Fibroblast of the aortic adventitia (primary cell): ENCODE measurements at places on chromosomes 2 and 18.

DNA sequence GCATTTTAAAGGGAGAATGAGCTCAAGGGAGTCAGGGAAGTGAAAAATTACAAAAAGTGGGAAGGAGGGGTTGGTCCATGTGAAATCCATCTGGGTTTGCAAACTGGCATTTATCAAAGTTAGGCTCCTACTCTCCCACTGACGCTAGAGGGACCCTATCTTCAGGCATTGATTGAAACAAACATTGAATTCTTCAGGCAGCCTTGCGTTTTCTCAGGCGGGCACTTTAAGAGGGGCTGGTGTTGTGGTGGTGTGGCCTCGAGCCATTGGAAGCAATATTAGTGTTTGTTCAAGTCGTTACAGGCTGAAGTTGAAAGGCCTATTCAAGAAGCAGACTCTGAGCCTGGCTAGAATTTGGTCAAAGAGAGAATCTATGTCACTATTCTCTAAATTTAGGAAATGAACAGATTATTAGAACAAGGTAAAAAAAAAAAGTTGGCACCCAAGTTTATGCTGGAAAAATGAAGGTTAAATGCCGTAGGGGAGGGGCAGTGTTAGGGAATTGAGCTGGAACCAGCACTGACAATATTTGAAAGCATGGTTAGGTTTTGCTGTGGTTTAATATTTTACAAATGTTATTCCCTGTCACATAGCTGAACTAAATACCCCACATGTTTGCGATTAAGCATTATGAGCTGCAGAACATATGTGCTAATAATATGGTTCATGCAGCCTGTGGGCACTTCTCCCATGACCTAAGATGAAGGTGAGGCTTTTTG is 36.8 kb downstream of the STON1 start:
- peak; percentile 36 for DNase-seq

GRCh38 chr18:70705831-70706416 is 417.1 kb downstream of the SOCS6 start:
- no peak for DNase-seq

DNA sequence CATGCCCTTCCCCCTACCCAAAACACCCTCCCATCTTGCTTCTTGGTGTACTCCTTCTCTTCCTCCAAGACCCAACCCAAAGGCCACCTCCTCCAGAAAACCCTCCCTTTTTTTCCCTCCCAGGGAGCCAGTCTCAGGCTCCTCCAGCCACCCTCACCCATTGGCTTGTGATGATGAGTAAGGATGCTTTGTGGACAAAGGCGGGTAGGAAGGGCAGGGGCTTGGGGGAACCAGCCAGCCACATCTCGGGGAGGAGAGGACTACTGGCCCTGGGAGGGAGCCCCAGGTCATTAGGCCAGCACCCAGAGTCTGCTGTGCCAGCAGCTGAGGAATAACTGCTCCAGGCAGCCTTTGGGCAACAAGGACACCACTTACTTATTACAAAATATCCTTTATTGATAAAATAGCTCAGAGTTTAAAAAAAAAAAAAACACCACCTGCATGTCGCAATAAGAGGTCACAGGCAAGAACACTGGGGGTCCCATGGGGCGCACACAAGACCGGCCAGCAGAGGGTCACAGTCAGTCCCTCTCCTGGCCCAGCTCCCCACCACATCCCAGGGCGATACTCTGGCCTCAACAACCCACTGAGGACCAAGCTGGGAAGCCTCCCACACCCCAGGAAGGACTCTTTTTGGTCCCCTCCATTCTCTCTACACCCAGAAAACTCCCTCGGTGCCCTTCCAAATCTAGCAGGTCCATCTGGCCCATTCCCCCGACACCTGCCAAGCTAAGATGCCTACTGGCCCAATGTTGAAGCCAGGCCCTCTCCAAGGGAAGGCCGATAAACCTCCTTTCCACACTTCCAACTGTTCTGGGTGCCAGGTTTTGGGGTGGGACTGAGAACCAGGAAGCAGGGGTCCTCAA is 3.6 kb downstream of the ADRA2B start:
- no peak for DNase-seq

GRCh38 chr2:134253117-134253704 is 661 bp upstream of the MGAT5 start:
- DNase-seq: no peak

GRCh38 chr18:54223568-54224241 is 764 bp downstream of the MBD2 start:
- DNase-seq: peak; percentile 96

GRCh38 chr18:76277801-76278200 is 217.2 kb downstream of the ZNF516 start:
- no peak for DNase-seq

DNA sequence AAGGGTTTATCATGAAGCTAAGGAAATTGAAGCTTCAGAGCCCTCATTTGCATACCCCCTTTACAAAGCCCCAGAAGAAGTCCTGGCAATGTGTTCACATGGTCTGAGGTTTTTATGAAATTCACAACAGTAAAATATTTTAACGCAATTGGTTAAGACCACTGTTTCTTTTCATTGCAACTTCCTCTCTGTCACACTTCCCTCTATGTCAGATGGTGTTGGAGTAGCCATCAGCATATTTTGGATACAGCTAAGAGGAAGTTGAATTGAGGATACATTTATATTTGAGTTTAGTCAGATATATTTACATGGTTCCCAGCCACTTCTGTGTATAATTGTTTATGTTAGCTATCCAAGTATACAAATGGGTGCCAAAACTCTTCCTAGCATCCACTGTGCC is 170.0 kb downstream of the TXNL1 start:
- DNase-seq: no peak

GRCh38 chr2:63678085-63678484 is 89.3 kb downstream of the MDH1 start:
- no peak for DNase-seq

- DNase-seq: peak; percentile 26
Measured at GRCh38 chr2:163692081-163692480, 43.7 kb downstream of the FIGN start.

GRCh38 chr2:11716689-11717321 is 29.6 kb upstream of the LPIN1 start:
- DNase-seq: peak; percentile 87

DNA sequence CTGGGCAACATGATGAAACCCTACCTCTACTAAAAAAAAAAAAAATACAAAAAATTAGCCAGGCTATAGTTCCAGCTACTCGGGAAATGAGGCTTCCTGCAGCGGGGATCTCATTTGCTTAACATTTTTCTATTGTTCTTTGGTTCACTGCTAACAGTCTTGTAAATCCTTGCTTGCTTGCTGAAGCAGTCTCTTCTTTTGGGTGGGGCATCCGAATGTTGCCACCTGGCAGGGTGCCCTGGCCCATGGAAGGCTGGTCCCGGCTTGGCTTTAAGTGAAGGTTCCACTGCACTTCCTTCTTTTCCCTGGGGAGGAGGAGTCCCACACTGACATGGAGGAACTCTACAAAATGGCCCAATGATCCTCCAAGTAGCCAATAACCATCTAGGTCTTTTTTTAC is 6.0 kb upstream of the ANKRD29 start:
- no peak for DNase-seq

DNA sequence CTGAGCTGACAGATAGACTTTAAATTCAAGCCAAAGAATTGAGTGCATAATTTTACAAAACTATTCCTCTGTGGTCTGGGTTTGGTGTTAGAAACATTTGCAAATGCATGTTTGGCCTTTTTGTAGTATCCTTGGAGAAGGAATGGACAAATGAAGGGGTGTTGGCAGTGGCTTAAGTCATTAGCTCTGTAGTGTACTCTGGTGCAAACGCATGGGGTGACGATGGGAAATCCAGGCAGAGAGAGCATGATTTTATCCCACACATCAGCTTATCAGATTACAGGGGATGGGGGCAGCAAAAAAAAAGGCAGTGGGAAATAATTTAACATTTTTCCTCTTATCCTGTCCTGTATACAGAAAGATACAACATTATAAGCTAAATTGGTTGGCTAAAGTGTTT is 320.6 kb downstream of the ZNF516 start:
- DNase-seq: no peak

DNA sequence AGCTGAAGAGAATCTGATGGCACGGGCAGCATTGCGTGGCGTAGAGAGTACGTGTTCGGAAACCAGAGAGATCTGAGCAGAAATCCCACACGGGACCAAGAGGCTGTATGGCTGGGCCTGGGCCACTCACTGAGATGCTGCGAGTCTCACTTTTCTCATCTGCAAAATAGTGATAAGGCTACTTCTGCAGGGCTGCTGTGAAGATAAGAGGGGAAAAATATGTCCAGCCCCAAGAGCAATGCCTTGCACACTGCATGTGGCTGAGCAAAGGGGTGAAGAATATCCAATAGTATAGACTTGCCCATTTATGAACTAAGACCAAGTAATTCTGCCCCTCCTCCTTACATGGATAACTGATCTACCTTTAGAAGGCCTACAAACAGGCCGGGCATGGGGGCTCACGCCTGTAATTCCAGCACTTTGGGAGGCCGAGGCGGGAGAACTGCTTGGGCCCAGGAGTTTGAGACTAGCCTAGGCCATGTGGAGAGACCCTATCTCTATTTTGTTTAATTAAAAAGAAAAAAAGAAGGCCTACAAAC is 3.1 kb downstream of the FECH start:
- DNase-seq: no peak
